Thymus (tissue), 14 donors: ENCODE measurements at places on chromosomes 11 and 22. TPM values are rescaled to one million over a fixed set of nuclear protein-coding genes. Genes with fewer than 3 reads are reported as not detected.

GRCh38 chr11:43951231-43951630 lies 8.8 kb downstream of the C11orf96 start:
- no peak for DNase-seq

SLCO2B1 gene
- total RNA-seq, result 13.0 TPM

GRCh38 chr11:898143-898511 lies 12.5 kb downstream of the CHID1 start:
- no peak for DNase-seq

- no peak for DNase-seq
These were observed 162.3 kb downstream of the TRIM29 start for GRCh38 chr11:119975561-119976152.

- no peak for DNase-seq
These were observed 119.0 kb downstream of the LDLRAD3 start for GRCh38 chr11:36062796-36063365.

GRCh38 chr22:39800790-39801520 lies 92.6 kb downstream of the ENTHD1 start:
- DNase-seq, result no peak

DNA sequence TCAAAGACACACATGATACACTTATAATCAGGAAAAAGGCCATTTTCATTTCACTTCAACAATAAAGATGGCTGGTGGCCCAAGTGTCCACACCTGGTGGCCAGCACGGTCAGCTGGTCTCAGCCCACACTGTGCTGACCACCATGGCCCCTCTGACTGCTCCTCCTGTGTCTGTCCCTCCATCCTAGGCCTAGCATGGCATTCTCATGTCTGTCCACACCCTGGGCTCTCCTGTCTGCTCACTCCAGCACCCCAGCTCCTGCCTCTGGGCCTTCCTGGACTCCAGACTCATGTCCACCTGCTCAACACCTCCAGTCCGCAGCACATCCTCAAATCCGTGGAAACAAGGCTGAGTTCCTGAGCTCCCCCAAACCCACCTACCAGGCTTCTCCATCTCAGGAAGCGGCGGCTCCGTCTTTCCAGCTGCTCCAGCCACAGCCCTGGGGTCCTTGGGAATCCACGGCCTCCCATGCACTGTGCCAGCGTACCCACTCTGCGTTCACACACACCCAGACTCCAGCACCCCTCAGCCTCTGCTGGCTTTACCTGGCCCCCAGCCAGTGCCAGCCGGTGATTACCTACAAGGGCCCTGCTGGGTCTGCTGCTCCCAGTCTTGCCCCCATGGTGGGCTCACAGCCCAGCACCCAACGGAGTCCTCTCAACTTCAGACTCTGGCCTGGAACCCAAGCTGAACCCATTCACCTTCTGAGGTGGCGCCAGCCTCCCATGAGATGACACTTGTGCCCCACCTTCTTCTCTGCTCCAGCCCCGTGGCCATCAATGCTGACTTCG lies 13.9 kb downstream of the SIRT3 start:
- no peak for DNase-seq

- DNase-seq, result no peak
These were observed 13.8 kb downstream of the PAMR1 start for GRCh38 chr11:35511666-35512065.

GRCh38 chr11:126039485-126040271 lies 23.0 kb downstream of the CDON start:
- no peak for DNase-seq
